Activated CD8-positive, alpha-beta memory T cell treated with anti-CD3 and anti-CD28 coated beads for 1 hour (primary cell): ENCODE measurements at places on chromosomes 2 and 18.
A peak's percentile ranks its signal among the peaks of the same experiment; 100 is the strongest.

GRCh38 chr2:25938345-25938744 is 44.0 kb downstream of the KIF3C start:
- DNase-seq = no peak

DNA sequence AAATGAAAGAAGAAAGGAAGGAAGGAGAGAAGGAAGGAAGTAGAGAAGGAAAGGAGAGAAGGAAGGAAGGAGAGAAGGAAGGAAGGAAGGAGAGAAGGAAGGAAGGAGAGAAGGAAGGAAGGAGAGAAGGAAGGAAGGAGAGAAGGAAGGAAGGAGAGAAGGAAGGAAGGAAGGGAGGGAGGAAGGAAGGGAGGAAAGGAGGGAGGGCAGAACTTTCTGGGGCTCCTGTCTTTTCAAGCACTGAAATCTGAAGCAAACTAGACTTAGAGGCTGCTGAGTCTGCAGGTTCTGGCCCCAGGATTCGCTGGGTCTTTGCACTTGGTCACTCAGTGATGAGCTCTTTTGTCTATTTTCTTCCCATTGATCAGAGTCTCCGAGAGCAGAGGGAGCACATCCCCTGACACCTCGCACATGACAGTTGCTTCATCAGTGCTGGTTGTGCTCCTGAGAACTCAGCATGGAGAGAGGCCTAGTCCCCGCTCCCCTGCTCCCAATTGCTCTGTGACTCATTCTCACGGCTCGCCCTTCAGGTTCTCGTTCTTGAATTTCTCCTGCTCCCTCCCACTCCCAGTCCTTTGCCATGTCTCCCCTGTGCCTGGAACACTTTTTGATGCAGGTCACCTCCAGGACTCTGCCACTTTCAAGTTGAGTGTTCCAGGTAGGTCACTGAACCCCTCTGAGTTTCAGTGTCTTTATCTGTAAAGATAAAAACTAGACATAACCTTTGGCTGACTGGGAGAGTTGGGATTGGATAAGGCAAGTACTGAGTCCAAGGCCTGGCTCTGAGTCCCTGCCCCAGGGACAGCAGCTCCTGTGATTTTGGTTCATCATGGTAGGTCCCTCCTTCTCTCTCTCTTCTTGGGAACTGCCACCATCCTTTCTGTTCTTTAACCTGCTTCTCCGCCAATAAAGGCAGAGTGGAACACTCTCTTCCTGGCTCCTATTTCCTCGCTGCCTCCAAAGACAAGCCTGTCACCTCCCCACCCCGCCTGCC is 55.2 kb downstream of the TNP1 start:
- no peak for DNase-seq

DNA sequence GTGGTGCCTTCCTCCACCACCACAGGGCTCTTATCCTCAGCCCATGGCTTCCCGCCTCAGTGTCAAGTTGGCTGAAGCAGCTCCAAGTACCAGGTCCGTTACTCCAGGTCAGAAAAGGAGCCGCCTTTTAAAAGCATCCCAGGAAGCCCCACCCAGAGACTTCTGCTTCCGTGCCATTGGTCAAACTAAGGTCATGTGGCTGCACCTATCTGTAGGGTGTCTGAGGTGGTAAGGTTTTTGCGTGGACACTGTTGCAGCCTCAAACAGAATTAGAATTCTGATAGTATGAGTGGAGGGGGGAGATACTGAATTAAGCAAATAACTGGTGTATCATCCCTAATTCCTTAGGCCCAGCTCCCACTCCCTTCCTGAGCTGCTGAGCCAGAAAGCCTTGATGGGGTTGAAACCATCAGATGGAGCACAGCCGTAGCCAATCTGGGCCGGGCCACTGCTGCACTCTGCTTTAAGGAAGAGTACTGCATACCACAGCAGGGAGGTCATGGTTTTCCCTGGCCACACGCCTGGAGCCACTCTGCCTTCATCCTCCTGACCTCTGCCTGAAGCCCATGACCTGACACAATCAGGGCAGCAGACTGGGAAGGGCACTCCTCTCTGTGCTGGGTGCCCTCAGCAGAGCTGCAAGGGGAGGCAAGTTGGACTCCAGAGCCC is 8.4 kb downstream of the TMEM247 start:
- no peak for DNase-seq

DNA sequence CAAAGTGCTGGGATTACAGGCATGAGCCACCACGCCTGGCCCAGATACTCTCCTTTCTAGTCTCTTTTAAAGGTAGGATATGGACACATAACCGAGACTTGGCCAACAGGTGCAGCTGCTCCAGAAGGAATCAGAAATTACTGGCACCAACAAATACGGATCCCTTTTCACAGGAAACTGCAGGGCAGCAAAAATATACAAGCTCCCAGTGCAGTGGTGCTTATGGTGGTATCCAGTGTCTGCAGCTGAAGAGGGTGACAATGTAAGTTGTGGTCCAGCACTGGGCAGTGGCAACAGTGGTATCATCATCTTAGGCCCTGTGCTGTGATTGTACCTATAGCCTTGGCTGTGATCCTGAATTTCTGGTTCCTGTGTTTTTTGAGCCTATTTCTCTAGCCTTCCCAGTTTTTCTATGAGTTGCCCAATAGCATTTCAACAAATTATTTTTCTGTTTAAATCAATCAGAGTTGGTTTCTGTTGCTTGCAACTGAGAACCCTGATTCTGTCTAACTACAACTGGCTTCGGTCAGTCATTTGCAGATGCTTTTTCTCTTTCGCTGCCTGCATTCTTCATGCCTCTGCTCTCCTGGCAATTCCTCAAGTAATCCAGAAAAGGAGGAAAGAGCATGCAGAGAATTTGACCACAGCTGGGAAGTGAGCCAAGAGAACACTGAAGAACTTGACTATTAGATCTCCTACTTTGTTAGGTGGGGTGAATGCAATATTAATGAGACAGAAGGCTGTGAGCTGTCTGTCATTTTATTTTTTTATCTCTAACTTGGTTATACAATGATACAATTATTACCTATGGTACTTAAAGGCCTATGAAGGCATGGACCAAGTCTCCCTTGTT is 30.8 kb upstream of the EML4 start:
- no peak for DNase-seq

- no peak for DNase-seq
Measured at GRCh38 chr2:58620896-58621295, 379.8 kb upstream of the FANCL start.

DNA sequence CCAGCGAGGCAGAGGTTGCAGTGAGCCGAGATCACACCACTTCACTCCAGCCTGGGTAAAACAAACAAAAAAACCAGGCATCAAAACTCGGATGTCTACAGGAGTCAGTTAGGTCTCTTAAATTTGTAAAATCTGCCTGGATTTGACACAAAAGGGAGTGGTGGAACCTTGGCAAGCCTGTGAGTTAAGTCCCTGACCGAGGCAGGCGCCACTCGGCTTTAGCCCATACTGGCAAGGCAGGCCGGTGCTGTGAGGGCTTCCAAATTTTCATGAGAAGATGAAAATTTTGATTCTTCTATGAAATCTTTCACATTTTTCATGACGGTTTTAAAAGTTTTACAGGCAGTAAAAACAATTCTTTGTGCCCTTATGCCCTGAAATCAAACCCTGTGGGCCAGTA is 165.8 kb downstream of the FMNL2 start:
- DNase-seq = no peak

DNA sequence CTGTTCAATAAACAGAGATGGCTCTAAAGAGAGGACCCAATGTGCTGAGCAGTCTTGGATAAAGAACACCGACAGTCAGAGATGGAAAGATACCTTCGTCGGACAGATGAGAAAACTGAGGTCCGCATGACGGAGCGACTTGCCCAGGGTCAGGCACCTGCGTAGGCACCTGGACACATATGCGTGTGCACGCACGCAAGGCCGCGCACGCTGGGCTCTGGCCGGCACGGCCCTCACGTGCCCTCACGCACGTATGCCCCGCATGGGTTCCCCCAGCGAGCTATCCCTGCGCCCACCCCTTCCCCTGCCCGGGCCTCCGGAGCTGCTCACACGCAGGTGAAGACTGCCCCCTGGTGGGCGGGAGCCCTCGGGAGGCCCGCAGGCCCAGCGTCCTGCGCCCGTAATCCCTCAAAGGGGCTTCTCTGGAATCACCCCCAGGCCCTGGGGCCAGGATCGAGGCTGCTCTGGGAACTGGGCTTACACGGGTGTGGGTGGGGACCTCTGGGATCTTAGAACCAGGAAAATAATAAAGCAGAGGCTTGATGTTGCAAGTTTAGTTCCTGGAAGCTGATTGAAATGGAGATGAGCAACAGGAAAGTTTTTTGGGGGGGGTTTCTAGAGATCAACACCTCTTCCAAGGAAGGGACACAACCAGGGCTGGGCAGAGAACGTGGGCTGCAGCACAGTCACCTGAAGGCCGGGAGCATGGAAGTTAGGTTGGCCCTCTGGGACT is 246.3 kb downstream of the TNS1 start:
- DNase-seq = peak; percentile 12

DNA sequence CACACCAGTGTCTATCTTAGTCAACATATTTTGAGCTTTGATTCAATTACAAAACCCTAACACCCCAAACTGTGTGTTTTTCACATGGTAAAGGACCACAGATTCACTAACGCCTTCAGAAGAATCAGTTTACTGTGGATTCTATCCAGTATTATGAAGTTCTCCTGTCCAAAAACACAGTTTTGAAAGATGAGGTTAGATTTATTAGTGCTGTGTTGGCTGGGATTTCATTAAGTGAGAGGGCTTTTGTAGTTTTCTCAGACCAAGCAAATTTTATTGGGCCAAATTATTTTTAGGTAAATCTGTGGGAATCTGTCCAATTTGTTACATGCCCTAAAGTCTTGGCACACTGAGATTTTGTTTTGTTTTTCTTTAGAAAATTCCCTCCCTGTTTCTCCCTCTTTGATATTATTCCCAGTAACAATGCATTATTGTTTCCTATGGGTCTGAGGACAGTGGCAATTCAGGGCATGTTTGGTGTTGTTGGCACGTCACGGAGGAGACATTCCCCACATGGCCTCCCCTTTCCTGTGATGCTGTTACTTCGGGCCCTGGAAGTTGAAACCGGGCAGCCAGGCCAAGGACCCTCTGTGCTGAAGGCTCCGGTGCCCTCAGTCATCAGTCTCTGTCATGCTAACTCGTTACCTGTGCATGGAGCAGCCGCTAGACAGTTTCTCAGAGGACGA is 87.5 kb upstream of the ALKAL2 start:
- no peak for DNase-seq
